ENCODE measurements at places on chromosomes 2 and 18.

GRCh38 chr2:176500901-176501300, 231.7 kb downstream of the MTX2 start:
- no peak for DNase-seq

DNA sequence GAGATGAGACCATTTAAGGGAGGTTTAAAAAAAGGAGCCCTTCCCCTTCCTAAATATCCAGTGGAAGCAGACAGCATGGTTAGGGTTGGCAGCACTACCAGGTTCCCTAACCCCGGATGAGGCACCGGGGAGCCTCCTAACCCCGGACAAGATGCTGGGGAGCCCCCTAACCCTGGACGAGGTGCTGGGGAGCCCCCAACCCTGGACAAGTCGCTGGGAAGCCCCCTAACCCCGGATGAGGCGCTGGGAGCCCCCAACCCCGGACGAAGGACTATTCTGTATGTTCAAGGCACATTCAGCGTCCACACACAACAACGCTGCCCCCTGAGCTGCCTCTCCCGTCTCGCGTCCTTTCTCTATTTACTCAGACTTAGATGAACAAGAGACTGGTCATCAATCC, 51.9 kb downstream of the ANKMY1 start:
- no peak for DNase-seq

DNA sequence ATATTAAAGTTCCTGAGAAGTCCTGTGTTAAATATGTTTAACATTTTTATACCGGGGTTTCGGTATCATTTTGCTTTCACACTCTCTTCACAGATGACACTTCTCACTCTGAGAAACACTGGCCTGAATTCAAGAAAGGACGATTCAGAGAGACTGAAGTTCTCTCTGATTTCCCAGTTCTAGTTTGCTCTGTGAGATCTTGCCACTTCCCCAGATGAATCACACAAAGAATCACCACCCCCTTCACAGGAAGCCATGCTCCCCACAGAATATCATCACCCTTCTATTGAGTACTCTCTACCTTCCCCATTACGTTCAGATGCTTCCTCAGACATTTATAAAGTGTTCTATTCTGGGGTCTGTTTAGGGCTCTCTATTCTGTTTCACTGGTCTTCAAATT, 16.1 kb upstream of the CD207 start:
- no peak for DNase-seq

GRCh38 chr2:183117226-183117625, 7.0 kb upstream of the NUP35 start:
- DNase-seq = no peak

GRCh38 chr2:233476063-233476410, 90.5 kb downstream of the USP40 start:
- no peak for DNase-seq

Measured in stimulated activated CD8-positive, alpha-beta memory T cell treated with anti-CD3 and anti-CD28 coated beads, Interleukin-15, amount 100 ng/mL, for 1 hour (primary cell).